Muscle of back (tissue), 13 donors: ENCODE measurements at places on chromosomes 4 and X. TPM values are rescaled to one million over a fixed set of nuclear protein-coding genes. Genes with fewer than 3 reads are reported as not detected.

- peak; percentile 11 for DNase-seq
Measured at GRCh38 chr4:149964001-149964796, 114.0 kb upstream of the DCLK2 start.

Gene SOX3
- polyA plus RNA-seq: 0.10 TPM

Gene ABHD18
- polyA plus RNA-seq: 13.6 TPM

DNA sequence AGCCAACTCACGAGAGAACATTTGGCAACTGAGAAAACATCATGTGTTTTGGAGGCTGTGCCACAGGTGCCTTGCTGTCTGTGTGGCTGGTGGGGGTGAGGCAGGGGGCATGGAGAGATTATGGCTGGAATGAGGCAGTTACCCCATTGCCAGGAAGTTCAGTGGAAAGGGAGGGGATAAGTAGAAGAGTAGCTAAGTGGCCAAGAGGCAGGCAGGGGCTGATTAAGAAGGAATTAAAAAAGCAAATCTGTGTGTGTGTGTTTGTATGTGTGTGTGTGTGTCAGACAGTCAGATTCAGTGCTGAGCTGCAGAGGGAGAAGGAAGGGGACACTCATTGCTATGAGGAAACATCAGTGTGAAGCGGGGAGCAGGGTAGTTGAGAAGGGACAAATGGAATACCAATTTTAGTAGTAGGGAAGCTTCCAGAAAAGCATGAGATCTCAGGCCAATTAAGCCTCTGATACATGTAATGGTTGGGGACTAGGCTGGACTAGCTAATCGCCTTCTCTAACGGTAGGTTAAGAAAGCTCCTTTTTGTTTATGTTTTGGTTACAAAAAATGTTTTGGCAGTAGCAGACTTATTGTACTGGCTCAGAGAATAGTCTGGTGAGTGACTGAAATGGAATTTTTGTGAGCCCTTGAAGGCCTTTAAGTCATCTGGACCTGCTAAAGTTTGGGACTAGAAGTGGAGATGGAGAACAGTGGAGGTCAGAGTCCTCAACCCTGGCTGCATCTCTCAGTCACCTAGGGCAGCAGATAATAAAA lies 18.5 kb downstream of the TMEM164 start:
- no peak for DNase-seq

- DNase-seq: no peak
Measured at GRCh38 chrX:86507331-86507730, 359.1 kb downstream of the DACH2 start.

- no peak for DNase-seq
Measured at GRCh38 chr4:105509714-105510113, 35.9 kb upstream of the PPA2 start.

DNA sequence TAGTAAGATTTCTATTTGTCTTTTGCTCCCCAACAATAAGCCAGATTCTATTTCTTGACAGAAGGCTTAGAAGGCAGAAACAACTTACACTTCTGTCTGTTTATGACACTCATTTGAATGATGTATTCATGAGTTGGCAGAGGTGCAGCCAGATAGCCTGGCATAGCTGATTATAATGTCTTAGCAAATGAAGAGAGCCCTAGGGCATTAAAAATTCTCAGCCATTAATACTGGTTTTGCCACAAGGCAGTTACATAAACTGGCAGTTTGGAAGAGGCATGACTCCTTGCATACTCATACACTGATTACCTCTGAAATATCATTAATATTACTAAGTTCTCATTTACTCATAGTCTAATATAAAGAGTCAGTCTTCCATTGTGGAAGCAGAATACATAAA lies 728.5 kb upstream of the NDST4 start:
- DNase-seq: no peak

GRCh38 chr4:123974386-123975149 lies 578.0 kb downstream of the SPRY1 start:
- no peak for DNase-seq

DNA sequence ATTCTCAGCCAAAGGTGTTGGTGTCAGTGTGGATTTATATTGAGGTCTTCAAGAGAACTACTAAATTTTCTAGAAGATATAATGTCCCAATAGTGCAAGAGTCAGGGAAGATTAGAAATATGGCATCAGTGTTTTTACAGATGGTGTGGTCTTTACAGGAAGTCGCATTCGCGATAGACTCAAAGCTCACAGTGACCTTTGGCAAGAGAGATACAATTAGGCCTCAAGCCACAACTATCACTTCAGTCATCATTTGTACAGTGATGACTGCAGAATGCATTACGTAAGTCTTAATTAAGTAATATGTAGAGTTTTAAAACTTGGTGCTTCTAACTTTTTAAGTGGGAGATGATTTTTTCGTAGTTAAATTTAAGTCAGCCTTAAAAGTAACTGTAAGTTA lies 237.2 kb upstream of the FSTL5 start:
- no peak for DNase-seq

DNA sequence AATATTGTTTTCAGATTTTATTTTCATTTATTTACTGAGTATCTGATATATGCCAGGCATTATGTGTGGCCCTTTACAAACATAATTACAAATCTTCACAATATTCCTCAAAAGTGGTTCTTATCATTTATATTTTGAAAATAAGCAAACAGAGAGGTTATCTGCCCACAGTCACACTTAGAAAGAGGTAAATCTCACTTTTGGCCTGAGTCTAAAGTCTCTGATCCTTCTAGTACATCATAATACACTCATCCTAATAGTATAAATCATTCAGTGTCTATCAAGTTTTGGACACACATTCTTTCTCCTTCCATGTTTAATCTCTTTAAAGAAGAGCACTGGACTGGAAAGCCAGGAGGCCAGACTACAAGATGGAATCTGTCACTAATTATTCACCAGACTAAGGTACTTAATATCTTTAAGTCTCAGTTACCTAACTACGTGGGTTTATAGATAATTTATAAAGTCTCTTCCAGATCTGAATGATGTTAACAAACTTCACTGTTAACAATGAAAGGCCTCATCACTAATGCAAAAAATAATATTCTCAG lies 281.3 kb downstream of the PPP3CA start:
- no peak for DNase-seq

DNA sequence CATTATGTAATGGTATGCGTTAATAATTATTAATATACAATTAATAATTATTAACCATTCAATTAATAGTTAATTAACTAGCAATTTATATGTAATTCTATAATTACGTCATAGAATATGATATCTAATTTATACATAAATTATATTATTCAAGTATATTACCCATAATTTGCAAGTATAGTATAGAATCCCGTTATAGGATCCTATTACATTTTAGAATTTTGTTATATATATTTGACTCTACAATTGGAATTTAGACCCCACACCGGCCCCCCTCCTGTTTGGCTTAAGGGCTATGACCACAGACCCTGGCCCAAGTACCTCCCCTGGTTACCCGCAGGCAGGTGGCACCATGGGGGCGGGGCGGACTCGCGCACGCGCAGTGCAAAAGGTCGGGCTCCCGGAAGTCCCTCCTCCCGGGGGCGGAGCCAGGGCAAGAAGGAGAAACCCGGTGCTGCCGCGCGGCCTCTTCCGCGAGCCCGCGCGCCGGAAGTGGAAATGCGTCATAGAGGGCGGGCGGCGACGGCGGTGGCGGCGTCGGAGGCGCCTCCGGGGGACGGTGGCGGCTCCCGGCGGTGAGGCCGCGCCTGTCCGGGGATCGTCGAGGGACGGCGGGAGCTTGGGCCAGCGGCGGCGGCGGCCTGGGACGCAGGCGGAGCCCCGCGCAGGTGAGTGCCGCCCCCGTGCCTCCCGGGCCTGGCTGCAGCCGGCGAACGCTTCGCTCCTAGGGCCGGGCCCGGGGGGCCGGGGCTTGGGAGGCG lies at the start of gene AKAP17A:
AKAP17A (plus strand) TSS at position 503 of the 761 bp plus-strand sequence. CDS start 1,859 bp downstream, outside the sequence.
- DNase-seq: peak; percentile 93

DNA sequence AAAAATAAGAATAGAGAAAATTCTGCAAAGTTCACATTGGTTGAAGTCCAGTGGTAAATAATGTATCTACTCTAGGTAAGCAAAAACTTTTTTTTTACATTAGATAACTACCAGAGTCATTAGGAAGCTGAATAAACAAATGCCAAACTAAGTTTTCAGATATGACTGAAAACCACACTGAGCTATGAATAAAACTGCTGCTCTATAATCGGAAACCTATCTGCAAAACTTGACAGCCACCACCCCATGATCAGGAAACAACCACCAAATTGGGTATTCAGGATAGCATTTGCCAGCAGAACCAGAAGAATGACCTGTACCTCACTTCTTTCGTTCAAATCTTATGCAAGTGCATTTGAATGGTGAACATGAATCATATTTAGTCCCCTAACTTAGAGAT lies 173.0 kb upstream of the TET2 start:
- DNase-seq: no peak

DNA sequence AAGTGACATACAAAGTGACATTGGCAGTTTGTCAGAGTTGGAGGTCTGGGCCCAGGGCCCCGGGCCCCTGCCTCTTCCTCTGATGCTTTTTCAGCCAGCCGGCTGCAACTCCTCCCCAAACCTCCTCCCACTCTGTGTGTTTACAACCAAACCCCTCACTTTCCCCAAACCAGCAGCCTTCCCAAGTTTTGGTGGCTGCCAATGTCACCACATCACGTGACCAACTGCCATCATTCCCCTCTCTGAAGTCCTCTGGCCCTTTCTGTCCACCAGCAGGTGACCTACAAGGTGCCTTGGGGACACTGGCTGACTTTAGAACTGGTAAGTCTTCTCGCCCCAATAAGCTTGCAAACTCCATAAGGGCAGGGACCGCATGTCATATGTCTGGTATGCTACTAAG lies 357.7 kb downstream of the BCOR start:
- DNase-seq: no peak

GRCh38 chr4:69749771-69750170 lies 10.6 kb downstream of the SULT1B1 start:
- DNase-seq: no peak

GRCh38 chr4:159483782-159484741 lies 381.2 kb downstream of the RAPGEF2 start:
- DNase-seq: no peak

DNA sequence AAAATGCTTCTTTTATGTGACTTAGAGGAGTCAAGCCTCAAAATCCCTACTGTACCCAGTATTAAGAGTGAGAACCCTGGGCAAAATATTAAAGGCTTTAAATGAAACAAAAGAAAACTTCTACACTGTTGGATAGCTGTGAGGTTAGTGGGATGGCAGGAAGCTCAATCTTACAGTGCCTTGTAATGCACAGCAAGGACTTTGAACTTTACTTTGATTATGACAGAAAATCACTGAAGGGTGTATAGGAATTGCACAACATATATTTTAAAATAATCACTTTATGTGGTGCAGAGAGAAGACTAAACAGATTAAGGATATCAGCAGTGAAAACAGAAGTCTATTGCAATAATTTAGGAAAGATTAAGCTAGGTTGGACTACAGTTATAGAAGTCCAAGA lies 1333.4 kb downstream of the ADGRL3 start:
- DNase-seq: no peak

GRCh38 chr4:168516841-168517240 lies 20.0 kb downstream of the PALLD start:
- no peak for DNase-seq

DNA sequence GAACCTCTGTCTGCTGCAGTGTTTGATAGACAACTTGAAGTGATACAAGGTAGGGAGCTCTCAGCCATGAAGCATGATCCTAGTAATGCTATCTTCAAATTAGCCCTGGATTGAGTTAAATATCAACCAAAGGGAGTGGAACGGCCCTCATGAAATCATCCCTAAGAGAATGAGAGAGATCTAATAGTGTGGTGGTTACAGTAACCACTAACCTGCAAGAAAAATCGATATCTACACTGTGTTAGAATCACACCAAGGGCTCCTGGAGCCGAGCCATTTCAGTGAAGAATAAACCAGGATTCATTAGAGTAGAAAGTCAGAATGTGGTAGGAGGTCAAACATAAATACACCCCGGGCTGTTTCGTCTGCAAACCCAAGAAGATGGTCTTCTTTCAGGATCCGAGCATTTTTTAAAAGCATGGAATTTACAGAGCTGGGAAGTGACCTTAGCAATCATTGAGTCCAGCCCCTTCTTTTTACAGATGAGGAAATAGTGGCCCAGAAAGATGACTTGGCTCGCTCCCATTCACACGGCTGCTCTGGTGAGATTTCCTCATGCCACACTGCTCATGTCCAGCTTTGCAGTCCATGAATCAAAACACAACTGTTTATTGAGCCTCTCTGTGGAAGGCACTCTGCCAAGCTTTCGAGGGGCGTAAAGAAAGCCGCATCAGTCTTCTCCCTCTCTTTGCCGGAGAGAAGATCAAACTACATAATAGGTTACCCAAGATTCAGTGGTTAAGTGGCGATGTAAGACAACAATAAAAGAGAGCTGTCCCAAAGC lies 5.5 kb upstream of the DCTD start:
- peak; percentile 24 for DNase-seq

DNA sequence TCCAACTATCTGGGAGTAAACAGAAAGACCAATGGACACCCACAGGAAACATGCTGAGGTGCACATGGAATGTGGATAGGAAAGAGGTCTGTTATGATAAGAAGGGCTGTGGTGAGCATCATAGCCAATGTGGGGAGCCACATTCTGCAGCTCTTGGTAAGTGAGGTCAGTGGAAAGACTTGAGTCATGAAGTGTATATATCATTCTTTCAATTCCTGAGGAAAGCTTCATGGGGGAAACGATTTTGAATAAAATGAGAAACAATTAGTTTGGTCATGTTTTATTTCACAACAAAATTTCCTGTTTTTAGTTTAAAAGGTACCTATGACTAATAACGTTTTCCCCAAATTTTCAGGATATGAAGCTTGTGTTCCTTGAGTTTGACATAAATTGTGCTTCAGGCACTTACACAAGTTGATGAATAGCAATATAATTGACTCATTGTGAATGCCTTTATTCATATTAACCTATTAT lies 41.4 kb upstream of the RASSF6 start:
- peak; percentile 96 for DNase-seq

Gene TLR8
- 0.50 TPM for polyA plus RNA-seq

GRCh38 chr4:114879916-114880669 lies 233.3 kb downstream of the NDST4 start:
- no peak for DNase-seq

Gene FGB
- not detected for polyA plus RNA-seq

Gene CNGA1
- polyA plus RNA-seq: 1.4 TPM

Gene CAPN6
- polyA plus RNA-seq: 565 TPM

GRCh38 chr4:84529169-84529751 lies 30.2 kb upstream of the NKX6-1 start:
- peak; percentile 2 for DNase-seq

DNA sequence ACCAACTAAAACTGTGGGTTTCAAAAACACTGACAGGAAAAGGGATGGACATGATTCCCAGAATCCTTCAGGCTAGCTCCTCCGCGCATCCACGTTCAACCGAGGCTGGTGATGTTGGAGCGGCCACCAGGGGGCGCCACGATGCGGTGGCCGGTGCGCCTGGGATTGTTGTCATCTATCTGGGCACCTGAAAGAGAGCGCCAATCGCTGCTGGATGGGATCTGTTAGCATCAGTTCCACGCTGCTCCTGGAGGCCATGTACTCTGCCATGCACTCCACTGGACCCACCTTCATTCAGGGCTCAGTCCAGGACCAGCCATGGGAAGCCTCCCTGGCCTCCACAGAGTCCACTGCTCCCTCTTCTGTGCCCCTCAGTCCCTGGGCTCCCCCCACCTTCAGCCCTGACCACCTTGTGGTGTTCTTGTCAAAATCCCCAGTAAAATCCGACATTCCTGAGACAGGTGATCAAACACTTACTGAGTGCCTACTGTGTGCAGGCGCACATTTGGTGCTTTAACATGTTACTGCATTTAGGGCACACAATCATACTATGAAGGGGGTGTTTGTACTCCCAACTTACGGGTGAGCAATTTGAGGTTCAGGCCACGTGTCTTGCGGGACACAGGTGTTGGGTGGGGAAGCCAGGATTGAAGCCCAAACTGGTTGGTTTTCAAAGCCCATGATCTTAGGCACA lies 71.1 kb downstream of the CRMP1 start:
- no peak for DNase-seq

GRCh38 chrX:9312922-9313867 lies 151.7 kb upstream of the TBL1X start:
- no peak for DNase-seq

Gene RTL9
- polyA plus RNA-seq: 2.1 TPM

Gene JCHAIN
- 1.0 TPM for polyA plus RNA-seq
